ENCODE measurements at places on chromosomes 2 and 18. TPM values are rescaled to one million over a fixed set of nuclear protein-coding genes. Genes with fewer than 3 reads are reported as not detected.

DNA sequence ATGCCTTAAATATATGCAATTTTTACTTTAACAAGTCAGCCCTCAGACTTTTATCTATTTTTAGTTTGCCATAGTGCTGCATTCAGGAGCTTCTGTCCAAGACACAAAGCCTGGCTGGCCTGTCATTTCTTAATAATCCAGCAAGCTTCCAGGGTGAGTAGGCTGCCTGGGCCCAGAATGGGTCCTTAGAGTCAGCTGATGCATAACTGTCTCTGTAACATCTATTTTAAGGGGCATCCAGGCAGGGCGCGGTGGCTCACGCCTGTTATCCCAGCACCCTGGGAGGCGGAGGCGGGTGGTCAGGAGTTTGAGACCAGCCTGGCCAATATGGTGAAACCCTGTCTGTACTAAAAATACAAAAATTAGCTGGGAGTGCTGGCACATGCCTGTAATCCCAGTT is 11.8 kb upstream of the GNLY start:
- no peak for DNase-seq

DNA sequence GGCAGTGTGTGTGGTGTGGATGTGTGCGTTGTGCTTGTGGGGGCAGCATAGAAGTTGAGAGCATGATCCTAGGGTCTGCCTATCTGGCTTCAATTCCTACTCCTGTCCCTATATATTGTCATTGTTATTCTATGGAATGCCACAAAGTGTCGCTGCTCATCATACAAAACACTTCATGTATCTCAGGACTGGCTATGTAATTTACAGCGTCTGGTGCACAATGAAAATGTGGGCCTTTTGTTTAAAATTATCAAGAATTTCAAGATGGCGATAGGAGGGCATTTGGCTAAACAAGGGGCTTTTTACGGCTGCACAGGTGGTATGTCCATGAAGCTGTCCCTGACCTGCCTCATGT is 3.4 kb downstream of the SERPINB2 start:
- no peak for DNase-seq

GRCh38 chr2:23506531-23507266 is 121.7 kb downstream of the KLHL29 start:
- no peak for DNase-seq

GRCh38 chr2:890214-890613 is 60.4 kb upstream of the SNTG2 start:
- DNase-seq = no peak

Gene EVX2
- total RNA-seq = not detected

Gene HAAO
- total RNA-seq = 5.8 TPM

Gene MARCO
- total RNA-seq = not detected

Gene UNC50
- total RNA-seq = 39.6 TPM

Data from activated T-helper 2 cell treated with anti-CD3 and anti-CD28 coated beads, Interferon-gamma antibody, Interleukin-2, Interleukin-4, amounts not matched to agents 10 μg/mL and 5 μg/mL and 100 μg/mL, durations not matched to agents 14 hours and 24 hours and 36 hours (primary cell).